Glutamatergic neuron (in vitro differentiated cells): ENCODE measurements at places on chromosomes 7 and 10. TPM values are rescaled to one million over a fixed set of nuclear protein-coding genes. Genes with fewer than 3 reads are reported as not detected.

Gene GOLGA7B
- 21.5 TPM for total RNA-seq

Gene ODAD2
- not detected for total RNA-seq

Gene GNG11
- total RNA-seq = 0.56 TPM

Gene LRRD1
- total RNA-seq = 0.15 TPM
